Left lung (tissue), 14 donors: ENCODE measurements at places on chromosomes 1 and 21.

- no peak for DNase-seq
These were observed 502.8 kb downstream of the SMYD3 start for GRCh38 chr1:246004301-246004700.

- DNase-seq, result no peak
These were observed 197.5 kb upstream of the PTBP2 start for GRCh38 chr1:96524100-96524499.

DNA sequence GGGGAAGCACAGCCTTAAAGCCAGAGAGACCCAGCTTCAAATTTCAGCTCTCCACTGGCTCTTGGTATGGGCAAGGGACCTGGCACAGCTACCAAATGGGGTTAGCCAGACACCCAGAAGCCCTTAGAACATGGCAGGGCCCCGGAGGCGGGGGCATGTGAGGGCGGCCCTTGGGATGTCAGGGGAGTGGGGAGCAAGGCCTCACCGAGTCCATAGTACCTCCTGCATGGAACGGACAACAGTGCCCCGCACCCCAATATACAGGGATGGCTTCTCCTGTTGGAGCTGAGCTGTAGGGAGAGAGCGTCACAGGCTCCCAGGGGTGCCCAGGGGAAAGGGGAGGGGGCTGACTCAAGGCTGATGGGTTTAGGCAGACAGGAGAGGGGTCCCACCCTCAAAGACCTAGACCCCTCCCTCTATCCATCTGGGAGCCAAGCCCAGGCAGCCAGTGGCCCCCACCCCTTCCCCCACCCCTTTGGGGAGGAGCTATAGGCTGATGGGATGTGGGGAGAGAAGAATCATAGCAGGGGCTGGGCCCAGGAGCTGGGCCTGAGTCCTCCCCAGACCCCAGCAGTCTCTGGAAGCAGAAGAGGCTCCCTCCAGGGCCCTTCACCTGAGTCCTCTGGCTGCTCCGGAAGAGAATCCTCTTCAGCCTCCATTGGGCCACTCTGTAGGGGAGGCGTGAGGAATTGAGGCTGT, 16.5 kb downstream of the SPOCD1 start:
- DNase-seq, result peak; percentile 29

DNA sequence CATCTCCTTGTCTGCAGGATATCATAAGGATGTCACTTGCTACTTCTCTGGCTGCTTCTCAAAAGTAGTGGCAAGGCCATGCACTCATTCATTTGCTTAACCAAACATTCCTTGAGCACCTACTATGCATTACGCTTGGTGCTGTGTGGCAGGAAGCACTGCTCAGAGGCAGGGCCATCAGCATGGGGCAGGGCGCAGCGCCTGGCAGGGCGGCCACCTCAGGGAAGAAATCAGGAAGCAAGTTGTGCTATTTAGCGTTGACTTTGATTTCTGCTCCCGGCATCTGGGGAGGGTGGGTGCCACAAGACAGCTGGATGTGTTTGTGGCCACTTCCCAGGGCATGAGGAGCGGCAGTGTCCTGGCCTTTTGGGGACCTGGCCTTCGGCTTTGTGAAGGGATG, 27.9 kb downstream of the PROK1 start:
- no peak for DNase-seq

DNA sequence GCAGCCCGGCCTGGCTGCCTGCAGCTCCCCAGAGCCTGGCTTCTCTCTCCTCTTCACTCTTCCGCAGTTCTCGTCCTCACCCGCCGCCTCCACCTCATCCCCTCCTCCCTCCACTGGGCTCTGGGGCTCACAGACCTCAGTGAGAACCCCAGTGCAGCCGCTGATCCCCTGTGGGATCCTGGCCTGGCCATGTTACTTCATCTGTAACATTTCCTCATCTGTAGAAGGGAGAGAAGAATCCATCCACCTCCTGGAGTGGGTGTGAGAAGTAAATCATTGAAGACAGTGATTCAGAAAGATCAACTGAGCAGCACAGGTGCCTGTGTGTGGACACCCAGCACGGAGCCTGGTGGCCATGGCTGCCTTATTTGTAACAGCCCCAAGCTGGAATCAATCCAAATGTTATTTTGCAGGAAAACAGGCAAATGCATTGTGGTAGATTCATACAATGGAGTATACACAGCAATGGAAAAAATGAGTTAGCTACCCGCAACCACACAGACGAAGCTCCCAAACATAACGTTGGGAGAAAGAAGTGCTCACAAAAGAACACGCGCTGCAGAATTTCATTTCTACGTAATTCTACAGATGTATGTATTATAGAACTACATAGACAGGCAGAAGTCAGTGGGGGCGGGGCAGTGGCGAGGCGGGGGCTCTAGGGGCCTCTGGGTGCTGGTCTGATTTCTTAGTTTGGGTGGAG, 8.7 kb downstream of the LAPTM5 start:
- DNase-seq, result no peak

- DNase-seq, result no peak
These were observed 290.2 kb downstream of the SPATA17 start for GRCh38 chr1:217921126-217921904.

DNA sequence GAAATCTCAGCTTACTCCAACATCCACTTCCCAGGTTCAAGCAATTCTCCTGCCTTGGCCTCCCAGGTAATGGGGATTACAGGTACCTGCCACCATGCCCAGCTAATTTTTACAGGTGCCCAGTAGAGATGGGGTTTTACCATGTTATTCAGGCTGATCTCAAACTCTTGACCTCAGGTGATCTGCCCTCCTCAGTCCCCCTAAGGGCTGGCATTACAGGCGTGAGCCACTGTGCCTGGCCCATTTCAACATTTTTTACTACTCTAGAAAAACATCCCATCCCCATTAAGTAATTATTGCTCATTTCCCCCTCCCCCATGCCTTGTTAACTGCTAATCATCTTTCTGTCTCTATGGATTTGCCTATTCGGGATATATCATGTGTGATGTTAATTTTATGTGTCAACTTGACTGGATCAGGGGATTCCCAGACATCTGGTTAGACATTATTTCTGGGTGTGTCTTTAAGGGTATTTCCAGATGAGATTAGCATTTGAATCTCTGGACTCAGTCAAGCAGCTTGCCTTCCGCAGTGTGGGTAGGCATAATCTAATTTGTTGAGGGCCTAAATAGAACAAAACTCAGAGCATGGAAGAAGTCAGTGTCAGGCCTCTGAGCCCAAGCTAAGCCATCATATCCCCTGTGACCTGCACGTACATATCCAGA, 33.0 kb upstream of the ZBTB8B start:
- DNase-seq, result no peak

DNA sequence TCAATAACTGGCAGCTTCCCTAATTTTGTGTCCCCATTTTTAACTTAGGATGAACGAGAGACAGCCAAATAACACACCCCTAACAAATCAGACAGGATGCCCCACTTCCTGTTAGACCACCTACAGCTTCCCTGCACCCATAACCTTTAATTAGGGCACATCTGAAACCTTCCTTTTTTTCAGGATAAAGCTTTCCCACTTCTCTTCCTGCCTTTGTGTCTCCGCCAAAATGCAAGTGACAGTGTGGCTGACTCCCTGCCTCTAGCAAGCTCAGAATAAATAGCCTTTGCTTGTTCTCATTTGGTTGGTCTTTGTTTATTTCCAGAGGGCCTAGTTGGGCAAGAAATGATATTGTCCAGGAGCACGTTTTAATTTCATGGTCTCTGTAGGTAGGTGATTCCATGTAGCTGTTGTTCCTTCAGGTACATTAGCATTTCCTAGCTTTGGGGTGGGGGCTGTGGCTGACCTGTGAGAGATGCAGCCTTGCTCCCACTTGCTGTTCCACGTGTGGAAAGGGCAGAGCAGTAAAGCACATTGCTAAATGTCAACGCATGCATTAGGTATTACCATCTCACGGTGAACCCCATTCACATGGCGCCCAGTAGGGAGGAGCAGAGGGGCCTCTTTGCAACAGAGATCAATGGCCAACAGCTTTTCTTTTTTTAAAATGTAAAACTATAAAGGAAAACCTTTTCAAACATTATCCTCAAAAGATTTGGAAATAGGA, 154.9 kb downstream of the ST6GALNAC3 start:
- no peak for DNase-seq

GRCh38 chr1:193929374-193930033, 743.1 kb upstream of the B3GALT2 start:
- DNase-seq, result no peak

DNA sequence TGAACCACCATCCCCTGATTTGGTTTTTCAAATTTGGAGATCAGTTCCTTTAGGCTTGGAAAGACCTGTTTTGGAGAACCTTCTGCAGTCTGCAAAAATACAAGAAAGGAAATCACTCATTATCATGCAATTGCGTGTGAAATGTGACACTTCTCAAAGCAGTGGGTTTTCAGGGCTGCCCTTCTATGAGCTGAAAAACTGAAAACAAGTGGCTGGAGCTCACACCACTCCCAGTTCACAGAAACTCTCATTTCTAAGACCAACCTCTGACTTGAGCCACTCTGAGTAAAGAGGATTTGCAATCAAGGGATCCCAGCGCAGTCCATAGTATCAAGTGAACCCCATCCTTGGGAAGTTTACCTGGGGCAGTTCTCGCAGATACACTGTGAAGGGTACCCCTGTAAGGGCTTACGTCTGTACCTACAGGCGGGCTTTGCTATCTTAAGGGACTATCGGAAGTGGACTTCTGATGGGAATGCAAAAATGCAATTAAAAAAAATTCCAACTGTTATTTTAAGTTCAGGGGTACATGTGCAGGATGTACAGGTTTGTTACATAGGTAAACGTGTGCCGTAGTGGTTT, 12.8 kb downstream of the SH2D1B start:
- DNase-seq, result no peak

GRCh38 chr1:6658359-6659060, 33.8 kb downstream of the THAP3 start:
- no peak for DNase-seq
